ENCODE measurements at places on chromosomes 16 and 17. TPM values are rescaled to one million over a fixed set of nuclear protein-coding genes. Genes with fewer than 3 reads are reported as not detected.

ATP1B2 gene
- polyA plus RNA-seq = 23.2 TPM

SLC16A6 gene
- polyA plus RNA-seq = 1.3 TPM

PRSS22 gene
- 11.9 TPM for polyA plus RNA-seq

FOXJ1 gene
- polyA plus RNA-seq = 20.7 TPM

ALOXE3 gene
- not detected for polyA plus RNA-seq

LGALS9B gene
- 0.10 TPM for polyA plus RNA-seq

HSD11B2 gene
- polyA plus RNA-seq = 36.9 TPM

VPS35 gene
- 161 TPM for polyA plus RNA-seq

KRTAP4-4 gene
- polyA plus RNA-seq = not detected

FGF11 gene
- 2.8 TPM for polyA plus RNA-seq

DNA sequence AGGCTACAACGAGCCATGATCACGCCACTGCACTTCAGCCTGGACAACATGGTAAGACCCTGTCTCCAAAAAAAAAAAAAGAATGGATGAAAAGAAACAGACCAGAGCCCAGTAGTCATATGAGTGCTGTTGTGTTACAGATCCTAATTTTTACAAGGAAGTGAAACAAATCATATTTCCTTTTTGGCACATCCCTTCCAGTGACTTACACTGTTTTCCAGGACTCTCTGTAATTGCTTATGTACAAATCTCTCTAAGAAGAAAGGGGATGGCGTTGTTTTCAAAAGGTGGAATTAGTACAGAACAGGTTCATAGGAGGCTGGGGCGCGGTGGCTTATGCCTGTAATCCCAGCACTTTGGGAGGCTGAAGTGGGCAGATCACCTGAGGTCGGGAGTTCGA is 19.8 kb upstream of the ZNF594 start:
- no peak for DNase-seq

DNA sequence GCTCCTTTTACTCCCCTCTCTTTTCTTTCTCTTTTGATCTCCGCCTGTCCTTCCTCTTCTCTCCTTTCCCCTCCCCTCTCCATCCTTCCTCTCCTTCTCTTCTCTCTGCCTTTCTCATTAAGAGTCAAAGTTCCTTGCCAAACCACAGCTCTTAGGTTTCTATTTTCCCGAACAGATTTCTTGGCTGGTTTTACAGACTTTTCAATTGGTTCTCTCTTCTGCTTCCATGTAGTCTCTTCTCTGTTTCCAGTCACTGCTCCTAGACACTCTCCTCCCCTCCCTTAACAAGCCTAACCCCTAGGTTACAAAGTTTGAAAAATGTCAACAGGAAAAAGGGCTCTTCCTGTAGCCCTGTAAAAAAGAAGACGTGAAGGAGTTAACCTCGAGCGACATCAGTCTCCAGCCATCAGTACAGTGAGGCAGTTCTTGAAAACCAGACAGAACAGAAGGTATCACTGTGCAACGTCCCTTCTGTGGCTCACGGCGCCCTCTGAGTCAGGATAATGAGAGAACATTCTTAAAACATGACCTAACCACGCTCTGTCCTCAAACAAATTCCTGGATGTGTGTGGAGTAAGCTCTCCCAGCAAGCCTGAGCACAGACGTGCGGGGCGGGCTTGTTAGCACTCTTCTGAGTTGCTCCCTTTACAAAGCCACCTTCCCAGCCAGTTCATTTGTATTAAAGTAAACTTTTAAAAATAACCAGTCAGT is 11.6 kb upstream of the MARCHF10 start:
- no peak for DNase-seq

DNA sequence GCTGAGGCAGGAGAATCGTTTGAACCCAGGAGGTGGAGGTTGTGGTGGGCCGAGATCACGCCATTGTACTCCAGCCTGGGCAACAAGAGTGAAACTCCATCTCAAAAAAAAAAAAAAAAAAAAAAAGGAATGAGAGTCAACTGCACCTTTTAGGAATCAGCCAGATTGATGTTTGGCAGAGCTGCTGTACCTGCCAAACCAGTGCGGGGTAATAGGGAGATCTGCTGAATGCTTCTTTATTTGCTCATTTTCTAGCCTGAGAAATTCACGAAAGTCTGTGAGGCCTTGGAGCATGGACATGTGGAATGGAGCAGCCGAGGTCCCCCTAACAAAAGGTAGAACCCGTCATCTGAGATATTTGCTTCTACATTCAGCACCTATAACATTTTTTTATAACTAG is 18.4 kb downstream of the OGFOD1 start:
- no peak for DNase-seq

GRCh38 chr16:280552-280951 is at the start of gene ARHGDIG:
Gene ARHGDIG, plus strand, starts transcription at chr16:280591. Its CDS starts 90 bp downstream, at chr16:280681.
- no peak for DNase-seq

DNA sequence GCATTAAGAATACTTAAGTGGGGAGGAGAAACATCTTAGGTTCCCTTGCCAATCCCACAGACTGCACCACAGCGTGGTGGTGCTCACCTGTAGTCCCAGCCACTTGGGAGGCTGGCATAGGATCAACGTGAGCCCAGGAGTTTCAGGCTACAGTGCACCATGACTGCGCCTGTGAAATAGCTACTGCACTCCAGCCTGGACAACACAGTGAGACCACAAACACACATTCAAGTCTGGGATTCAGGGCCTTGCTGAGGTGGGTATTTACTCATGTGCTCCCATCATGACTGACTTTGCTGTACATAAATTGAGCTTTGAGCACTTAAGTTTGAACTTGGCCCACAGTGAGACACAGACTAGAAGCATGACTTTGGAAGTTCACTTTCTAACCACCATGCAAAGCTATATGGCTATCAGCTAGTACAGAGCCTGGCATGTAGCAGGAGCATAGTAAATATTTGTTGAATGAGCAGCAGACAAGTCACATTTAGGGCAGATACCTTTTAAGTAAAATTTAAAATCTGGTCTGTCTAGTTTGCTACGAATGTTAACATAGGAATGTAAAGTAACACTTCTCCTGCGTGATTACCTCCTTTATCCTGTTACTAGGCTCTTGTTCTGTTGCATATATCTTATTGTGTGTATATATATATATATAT is 33.5 kb downstream of the CEP95 start:
- no peak for DNase-seq

- no peak for DNase-seq
Measured at GRCh38 chr17:48728232-48729231, at the start of gene HOXB13. Gene HOXB13, minus strand, starts transcription at chr17:48728750. Its CDS starts 157 bp downstream, at chr17:48728593.

DNA sequence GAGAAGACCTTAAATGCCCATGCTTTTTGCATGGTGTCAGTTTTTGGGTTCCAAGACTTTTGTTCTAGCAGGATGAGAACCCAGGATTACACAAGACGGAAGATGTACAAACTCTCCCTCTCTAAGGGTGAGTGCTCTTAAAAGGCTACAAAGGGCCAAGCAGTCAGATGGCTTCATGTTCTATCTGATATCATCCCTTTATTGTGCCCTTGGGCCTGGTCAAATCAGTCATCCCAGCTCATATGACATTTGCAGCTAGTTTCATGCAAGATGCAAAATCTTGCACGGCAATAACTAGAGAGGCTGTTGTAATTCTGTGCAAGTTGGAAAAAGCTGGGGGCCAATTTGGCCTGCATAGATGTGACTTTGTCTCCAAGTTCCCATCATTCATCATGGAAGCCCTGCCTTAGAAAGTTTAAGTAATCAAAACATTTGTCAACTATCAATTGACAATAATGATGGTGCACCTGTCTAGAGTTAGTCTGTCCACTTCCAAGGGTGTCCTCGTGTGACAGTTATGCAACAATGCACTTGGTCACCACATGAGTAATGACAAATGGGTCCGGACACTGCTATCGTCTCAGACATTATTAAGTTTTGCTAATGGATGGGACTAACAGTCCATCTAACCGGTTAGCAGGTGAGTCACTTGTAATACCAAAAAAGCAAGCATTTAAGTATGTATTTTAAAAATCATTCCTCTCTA is 58.6 kb upstream of the ZFHX3 start:
- no peak for DNase-seq

GRCh38 chr17:7579001-7579833 is at the start of gene CD68:
Gene CD68, plus strand, starts transcription at chr17:7579638. Its CDS starts 40 bp downstream, at chr17:7579678.
- DNase-seq = peak; percentile 89

- DNase-seq = no peak
Measured at GRCh38 chr16:67471758-67472384, 9.1 kb downstream of the ATP6V0D1 start.

GRCh38 chr16:53817117-53817755 is 113.3 kb downstream of the FTO start:
- DNase-seq = no peak

- no peak for DNase-seq
Measured at GRCh38 chr16:85861095-85861825, 37.7 kb upstream of the IRF8 start.

DNA sequence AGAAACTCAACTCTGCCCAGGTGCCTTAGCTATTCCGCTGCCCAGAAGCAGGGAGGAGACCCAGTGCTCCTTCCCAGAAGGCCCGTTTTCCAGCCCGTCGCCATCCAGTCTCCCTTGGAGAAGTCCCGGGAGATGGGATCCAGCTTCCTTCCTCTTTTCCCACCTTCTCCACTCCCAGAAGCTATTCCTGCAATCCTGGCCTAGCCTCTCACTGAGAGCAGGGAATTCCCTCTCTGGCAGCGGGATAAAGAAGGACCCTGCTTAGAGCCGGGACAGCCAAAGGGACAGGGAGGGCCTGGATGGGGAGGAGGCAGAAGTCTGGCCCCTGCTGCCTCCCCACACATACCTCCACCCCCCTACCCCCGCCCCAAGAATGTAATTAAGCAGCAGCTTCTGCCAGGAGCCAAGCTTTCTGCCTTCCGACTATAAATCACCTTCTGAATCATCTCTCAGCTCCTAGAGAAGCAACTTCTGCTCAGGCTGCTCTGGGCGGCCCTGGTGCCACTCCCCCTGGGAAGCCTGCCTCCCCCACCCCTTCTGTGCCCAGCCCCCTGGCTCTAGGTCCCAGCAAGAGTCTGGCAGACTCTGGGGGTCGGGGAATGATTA is 6.4 kb downstream of the WNT3 start:
- DNase-seq = no peak

GRCh38 chr16:88651276-88651988 is 579 bp upstream of the CYBA start:
- peak; percentile 74 for DNase-seq

DNA sequence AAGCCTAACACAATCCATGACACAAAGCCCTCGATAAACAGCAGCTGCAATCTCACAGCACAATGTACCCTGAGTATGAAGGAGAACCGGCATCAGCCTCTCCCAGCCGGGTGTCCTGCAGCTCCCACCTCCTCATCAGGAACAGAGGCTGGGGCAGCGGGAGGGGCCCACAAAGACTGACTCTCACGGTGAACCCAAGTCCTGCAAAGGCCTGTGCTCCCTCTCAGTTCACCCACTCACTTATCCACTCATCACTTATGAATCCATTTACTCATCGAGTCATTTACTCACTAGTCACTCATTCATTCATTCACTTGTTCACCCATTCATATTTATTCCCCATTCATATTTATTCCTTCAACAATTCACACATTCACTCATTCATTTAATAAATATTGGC is 11.6 kb downstream of the ZNF423 start:
- no peak for DNase-seq

GRCh38 chr17:64091571-64091970 is 38.4 kb downstream of the ERN1 start:
- no peak for DNase-seq

GRCh38 chr17:2090210-2090641 is 35.3 kb downstream of the HIC1 start:
- DNase-seq = no peak

- peak; percentile 48 for DNase-seq
Measured at GRCh38 chr16:48492133-48492532, 106.9 kb upstream of the SIAH1 start.

GRCh38 chr16:13448346-13448745 is 471.6 kb upstream of the ERCC4 start:
- DNase-seq = no peak

- DNase-seq = no peak
Measured at GRCh38 chr16:73506568-73507056, 458.7 kb upstream of the ZFHX3 start.

GRCh38 chr16:1401061-1401757 is 13.3 kb downstream of the UNKL start:
- no peak for DNase-seq

GRCh38 chr16:48810803-48811453 is 200.9 kb upstream of the N4BP1 start:
- no peak for DNase-seq

DNA sequence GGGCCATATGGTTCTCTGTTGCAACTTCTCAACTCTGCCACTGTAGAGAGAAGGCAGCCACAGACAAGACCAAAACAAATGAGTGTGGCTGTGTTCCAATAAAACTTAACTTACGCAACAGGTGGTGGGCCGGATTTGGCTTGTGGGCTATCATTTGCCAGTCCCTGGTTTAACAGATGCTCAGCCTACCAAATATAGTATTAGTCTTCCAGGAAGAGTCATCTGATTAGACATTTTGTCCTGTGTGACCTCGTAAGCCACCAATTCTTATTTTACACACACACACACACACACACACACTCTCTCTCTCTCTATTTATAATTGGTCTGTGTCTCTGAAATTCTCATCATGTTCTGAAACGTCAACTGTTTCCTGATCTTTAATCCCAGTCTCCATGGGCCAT is 245.9 kb downstream of the XYLT1 start:
- no peak for DNase-seq

GRCh38 chr16:72399811-72400210 is 227.9 kb upstream of the PMFBP1 start:
- DNase-seq = no peak

DNA sequence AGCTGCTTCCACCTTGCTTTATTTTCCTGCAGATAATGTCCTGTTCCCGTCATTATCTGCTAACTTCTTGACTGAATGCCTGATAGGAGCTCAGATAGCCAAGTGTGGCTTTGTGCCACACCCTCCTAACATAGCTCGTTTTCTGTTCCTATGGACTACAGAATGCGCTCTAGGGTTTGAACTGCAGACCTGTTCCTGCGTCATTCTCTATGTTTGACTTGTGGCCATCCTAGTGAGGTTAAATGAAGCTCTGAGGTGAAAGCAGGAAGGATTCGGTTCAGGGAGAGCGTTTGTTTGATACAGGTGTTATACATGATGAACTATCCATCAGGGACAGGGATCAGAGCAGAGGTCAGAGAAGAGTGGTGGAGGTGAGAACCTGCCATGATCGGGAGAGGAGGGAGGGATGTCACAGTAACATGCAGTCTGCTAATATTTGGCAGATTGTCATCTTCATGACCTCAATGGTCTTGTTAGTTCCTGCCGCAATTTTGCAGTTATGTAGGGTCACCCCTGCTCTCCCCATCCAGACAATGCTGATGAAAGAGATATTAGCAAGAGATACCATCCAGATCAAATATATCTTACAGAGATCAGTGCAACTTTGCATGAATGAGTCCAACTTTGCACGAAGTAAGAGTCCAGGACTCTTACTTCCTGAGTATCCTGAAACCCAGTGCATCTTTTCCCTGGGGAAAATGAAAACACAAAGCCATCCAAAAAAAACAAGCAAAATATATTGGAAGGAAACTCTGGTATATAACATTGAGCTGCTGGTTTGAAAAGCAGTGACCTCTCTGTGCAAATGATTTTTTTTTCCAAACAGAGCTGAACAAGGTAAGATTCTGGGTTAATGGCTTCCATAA is 32.8 kb downstream of the MPHOSPH6 start:
- DNase-seq = no peak
